Right cardiac atrium (tissue), 5 donors: ENCODE measurements at places on chromosomes 2 and 18. TPM values are rescaled to one million over a fixed set of nuclear protein-coding genes. Genes with fewer than 3 reads are reported as not detected.

The TMEM237 gene
- polyA plus RNA-seq: 12.1 TPM

The TRABD2A gene
- polyA plus RNA-seq: 0.50 TPM

The PKDCC gene
- polyA plus RNA-seq: 145 TPM

The HOXD12 gene
- polyA plus RNA-seq: not detected

The RAD51AP2 gene
- polyA plus RNA-seq: 0.14 TPM

DNA sequence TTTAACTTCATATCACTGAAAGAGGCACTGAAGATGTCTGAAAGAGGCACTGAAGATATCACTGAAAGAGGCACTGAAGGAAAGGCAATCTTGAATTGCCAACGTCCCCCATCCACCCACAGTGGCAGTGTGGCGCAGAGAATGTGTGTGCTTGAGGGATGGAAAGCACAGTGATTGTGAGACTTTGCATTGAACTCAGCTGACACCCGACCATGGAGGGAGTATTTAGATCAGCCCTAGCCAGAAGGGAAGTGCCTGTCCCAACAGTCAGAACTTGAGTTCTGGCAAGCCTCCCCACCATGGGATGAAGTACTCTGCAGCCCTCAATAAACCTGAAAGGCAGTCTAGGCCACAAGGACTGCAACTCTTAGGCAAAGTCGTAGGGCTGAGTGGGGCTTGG, 33.8 kb downstream of the MAP4K3 start:
- DNase-seq: no peak

GRCh38 chr2:47190188-47190881, 35.2 kb upstream of the STPG4 start:
- no peak for DNase-seq

- no peak for DNase-seq
Measured at GRCh38 chr2:172280571-172281361, 146.6 kb upstream of the ITGA6 start.

DNA sequence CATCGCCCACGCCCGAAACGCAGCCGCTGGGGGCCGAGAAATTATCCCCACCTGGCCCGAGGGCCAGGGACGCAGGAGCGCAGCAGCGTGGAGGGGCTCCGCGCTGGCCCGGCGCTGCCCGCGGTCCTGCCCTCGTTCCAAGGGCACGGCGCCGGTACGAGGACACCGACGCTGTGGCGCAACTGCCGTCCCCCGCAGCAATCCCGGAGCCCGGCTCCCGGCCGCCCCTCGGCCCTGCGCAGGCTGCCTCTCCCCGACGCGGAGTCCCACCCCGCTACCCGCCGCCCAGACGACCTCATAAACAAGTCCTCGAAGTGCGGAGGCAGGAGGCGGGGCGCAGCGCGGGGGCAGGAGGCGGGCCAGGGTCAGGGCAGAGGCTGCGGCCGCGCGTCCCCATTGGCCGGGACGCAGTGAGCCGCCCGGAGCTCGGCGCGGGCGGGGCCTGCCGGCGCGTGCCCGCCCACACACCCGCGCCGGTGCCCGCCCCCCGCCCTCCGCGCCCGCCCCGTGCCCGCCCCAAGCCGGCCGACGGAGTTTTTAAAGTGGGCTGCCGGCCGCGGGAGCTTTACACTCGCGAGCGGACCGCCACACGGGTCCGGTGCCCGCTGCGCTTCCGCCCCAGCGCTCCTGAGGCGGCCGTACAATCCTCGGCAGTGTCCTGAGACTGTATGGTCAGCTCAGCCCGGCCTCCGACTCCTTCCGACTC, at the start of gene EPAS1:
TSS of gene EPAS1 (plus strand) at position 568 of the 706 bp plus-strand sequence. CDS start 505 bp downstream, outside the sequence.
- DNase-seq: peak; percentile 97

DNA sequence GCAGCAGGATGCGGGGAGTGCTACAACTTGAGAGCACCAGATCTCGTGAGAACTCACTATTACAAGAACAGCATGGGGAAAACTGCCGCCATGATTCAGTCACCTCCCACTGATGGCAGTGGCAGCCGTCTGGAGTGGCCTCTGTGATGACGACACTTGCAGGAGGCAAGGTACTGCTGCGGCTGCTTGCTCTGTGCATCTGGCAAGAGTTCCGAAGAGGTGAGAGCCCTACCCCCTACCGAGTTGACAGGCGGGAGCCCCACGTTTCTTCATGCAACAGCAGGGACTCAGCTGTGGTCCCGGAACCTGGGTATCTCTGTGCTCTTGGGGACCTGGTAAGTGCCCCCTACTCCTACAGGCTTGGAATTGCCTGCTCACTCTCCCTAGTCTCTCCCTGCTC, 1672.7 kb upstream of the TMEFF2 start:
- DNase-seq: no peak

DNA sequence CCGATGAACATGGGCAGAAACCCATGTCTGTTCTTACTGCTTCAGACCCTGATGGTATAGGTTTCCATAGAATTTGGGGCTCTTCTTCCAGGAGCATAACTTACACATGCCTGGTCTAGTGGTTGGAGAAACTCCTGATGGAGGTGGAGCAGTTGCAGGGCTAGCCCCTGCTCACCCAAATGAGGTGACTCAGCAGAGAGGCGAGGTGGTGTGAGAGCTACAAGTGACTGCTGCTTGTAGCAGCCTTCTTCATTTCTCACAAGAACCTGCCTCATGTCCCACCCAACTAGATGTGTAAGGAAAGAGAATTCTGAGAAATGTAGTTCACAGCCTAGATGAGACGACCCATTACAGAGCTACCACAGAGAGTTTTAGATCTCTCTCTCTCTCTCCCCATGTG, 105.3 kb downstream of the ZNF407 start:
- no peak for DNase-seq

GRCh38 chr18:71784777-71785176, 759.4 kb downstream of the CBLN2 start:
- no peak for DNase-seq

GRCh38 chr2:43636621-43637020, 439 bp upstream of the PLEKHH2 start:
- no peak for DNase-seq

DNA sequence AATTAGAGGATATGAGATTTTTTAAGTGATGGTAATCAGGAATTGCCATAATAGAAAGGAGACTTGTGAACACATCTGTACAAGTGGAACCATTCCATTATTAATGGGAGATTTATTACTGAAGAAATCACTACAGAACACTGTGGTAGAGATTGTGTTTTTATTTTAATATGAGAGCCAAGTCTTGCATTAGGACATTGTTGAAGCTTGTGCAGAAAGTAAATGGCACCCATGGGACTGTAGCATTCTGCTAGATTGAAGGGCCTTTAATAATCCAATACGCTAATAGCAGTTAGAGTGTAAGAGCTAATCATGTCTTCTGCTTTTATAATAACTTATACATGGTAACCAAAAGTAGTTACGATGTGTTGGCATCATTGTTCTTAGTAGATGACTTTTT, 83.6 kb downstream of the VRK2 start:
- DNase-seq: no peak
